CD8-positive, alpha-beta T cell (primary cell): ENCODE measurements at places on chromosomes 13 and 19. TPM values are rescaled to one million over a fixed set of nuclear protein-coding genes. Genes with fewer than 3 reads are reported as not detected.

TMPRSS9 gene
- not detected for total RNA-seq

C1QTNF9B gene
- not detected for total RNA-seq

ERICH6B gene
- not detected for total RNA-seq

SIGLECL1 gene
- total RNA-seq, result not detected

ZNF700 gene
- total RNA-seq, result 10.8 TPM

FCHO1 gene
- 38.4 TPM for total RNA-seq

CCDC97 gene
- 33.5 TPM for total RNA-seq

NBEA gene
- 2.8 TPM for total RNA-seq

CPB2 gene
- total RNA-seq, result not detected

CRB3 gene
- 7.8 TPM for total RNA-seq

DLEU7 gene
- not detected for total RNA-seq

DNA sequence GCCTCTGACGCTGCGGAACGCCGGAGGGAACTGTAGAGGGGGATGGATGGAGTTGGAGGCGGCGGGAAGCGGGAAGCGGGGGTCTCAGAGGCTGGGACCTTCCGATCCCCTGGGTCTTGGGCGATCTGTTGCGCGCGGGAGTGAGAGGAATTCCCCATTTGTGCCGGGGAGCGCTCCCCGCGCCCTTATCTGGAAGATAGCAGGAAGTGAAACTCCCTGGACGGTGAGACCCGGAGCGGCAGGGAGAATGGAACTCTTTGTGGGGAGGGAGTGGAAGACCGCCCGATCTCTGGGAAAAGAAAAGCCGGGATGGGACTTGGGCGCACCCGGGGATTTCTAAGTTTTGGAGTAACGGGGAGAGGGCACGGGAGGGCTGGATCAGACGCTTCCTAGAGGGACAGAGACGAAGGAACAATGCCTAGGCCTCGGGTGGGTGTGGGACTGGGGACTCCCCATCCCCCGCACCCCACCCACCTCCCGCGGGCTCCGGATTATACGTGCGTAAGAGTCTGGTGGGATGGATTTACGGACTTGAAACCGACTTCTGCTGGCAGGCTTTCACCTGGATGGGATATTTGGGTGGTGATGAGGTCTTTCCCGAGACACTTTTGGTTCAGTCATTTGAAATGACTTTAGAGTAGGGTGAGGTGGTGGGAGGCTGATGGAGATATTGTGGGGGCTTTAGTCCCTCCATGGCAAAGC lies 495 bp downstream of the LSR start:
- DNase-seq, result no peak

DNA sequence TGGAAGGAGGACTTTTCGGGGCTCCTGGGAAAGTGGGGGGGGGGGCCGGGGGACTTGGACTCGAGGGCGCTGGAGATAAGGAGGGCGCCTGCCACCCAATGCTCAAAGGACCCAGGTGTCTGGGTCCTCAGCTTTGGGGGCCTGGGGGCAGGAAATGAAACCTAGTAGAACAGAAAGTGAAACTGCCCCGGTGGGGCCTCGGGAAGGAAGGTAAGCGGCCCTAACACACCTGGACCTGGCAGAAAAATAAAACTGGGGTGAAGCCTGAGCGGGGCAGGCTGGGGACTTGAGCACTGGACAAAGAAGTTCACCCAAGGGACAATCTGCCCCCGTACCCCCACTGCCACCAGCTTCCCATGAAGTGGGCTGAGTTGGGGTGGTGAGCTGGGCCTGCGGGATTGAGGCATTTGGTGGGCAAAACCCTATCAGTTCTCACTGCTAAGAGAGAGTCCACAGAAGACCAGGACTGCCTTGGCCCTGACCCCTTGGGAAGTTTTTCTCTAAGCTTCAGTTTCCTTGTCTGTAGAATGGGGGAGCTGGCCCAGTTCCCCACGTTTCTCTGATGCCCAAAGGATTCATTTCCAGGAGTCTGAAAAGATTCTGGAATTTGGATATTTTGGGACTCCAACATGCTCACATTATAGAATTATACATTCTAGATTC lies 2.3 kb downstream of the PRKD2 start:
- DNase-seq, result peak; percentile 88

GRCh38 chr13:101013245-101013644 lies 338.6 kb upstream of the TMTC4 start:
- DNase-seq, result no peak

GRCh38 chr19:20279516-20279915 lies 112.5 kb downstream of the ZNF486 start:
- no peak for DNase-seq

DNA sequence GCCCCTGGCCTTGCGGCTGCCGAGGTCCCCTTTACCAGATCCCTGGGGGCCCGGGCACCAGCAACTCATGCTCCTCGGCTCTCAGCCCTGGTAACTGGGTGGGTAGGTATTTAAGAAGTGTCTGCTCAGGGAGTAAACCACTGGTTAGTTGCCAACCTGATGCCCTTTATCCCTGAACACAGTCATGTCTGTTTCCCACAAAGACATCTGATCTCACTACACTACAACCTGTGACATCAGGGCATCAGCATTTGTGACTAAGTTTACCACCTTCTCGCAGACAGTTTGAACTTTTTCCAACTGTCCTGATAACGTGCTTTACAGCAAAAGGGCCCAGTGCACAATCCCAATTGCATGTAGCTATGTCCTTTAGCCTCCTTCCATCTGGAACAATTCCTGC lies 22.0 kb downstream of the GGACT start:
- no peak for DNase-seq

- no peak for DNase-seq
Observed at GRCh38 chr13:100235311-100235901, 146.5 kb downstream of the PCCA start.

DNA sequence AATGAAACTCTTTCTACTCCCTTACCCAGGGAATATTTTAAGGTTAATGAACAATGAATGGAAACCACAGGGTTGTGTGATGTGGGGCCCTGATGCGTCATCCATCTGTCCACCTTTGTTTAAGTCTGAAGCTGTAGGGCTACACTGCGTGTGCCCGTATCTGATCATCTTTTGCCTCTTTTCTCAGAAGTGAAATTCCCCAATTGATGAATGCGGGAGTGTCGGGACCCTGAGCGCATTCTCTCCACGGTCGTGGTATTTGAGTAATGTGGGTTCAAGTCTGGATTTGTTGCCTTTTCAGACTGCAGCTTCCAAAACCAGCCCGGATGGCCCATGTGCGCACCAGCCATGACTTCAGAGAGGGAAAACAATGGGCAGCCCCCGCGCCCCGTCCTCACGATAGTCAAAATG lies 112.3 kb downstream of the COL4A2 start:
- no peak for DNase-seq

DNA sequence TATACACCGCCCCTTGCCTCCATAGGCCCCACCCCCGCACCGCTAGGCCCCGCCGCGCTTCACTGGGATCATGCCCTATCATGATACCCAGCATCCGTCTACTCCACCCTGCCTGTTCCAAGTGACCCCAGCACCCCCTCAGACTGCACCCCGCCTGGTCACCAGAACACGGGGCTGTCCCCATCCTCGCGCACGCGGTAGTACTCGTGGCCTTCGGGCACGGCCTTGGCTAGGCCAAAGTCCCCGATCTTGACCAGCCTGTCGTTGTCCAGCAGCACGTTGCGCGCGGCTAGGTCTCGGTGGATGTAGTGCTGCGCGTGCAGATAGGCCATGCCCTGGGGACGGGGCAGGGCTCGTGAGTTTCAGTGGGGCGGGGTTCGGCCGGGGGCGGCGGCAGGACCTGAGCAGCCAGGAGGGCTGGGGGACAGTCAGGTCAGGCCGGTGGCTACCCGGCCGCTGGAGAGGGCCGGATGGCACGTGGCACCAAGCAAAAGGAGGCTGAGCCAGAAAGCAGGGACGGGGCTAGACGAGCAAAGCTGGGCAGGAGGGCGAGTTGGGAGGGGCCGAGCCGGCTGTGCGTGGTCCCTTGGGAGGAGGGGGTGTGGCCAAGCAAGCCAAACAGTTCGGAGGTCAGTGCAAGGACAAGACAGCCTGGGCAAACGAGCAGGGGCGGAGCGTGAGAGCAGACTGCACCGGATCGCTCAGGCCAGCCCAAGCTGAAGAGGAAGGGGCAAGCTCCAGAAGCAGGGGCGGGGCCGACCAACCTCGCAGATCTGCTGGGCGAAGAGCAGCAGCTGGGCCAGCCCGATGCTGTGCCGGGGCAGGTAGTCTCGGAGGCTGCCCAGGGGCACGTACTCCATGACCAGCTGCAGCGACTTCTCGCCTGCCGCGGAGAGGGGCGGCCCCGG lies 13.6 kb upstream of the ICAM3 start:
- no peak for DNase-seq

GRCh38 chr19:1279782-1280341 lies 4.5 kb downstream of the FAM174C start:
- peak; percentile 74 for DNase-seq

GRCh38 chr13:36414461-36414860 lies 17.8 kb upstream of the CCNA1 start:
- DNase-seq, result no peak

- DNase-seq, result no peak
Observed at GRCh38 chr19:31254180-31254551, 95.1 kb downstream of the TSHZ3 start.

- peak; percentile 80 for DNase-seq
Observed at GRCh38 chr13:27359199-27359821, 65.1 kb upstream of the GTF3A start.

DNA sequence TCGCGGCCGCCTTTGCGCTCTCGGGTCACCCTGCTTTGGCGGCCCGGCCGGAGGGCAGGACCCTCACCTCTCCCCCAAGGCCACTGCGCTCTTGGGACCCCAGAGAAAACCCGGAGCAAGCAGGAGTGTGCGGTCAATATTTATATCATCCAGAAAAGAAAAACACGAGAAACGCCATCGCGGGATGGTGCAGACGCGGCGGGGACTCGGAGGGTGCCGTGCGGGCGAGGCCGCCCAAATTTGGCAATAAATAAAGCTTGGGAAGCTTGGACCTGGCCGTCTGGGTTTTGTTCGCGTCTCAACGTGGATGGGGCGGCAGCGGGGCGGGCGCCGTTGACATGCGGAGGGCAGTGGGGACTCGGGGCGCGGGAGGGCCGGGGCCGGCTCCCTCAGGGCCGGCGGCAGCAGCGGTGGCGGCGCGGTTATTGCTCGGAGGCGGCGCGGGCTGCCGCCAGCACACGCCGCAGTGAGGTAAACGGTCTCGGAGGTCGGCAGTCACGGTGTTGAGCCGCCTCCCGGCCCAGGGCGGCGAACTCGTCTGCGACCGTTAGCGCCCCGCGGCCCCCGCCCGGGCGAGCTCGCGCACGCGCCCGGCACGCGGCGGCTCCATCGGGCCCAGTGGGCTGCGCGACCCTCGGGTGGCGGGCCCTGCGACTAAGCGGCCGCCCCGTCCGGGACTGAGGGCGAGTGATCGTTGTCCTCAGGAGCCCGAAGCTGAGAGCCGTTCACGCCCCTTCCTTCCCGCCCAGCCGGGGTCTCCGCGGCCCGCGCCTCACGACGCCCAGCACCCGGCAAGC lies 9.4 kb downstream of the CBARP start:
- no peak for DNase-seq

DNA sequence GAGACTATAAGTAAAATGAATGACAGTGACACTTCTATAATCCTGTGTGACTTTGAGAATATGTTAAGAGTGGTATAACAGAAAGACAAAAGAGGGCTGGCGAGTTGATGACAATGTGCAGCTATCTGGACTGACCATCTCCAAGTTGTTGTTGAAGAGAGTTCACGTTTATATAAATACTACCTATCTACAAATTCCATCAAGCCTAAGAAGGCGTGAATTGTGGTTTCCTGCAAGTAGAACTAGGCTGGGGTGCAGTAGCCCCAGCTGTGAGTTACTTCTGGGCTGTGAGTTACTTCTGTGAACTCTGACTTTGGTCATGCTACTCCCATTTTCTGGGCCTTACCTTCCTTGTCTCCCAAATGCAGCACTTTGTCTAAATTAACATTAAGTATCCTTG lies 561.0 kb downstream of the TBC1D4 start:
- no peak for DNase-seq

- DNase-seq, result no peak
Observed at GRCh38 chr19:38663156-38663651, 15.8 kb downstream of the ACTN4 start.

DNA sequence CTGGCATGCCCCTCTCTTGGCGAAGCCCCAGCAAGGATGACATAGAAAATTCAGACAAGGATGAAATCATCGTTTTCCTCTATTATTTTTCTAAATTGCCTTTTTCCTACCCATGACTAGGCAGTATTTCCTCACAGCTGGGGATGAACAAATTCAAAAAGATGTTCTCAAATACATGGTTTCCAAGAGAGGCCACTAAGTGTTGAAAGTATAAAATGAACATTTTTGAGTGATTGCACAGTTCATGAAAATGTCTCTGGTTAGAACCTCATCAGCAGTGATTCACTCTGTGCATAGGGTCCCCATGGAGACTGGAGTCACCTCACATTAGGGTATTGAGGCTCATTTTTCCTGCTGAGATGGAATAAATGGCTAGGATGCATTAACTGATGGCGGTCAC lies 373.7 kb downstream of the DNAJC15 start:
- no peak for DNase-seq
